ENCODE measurements at places on chromosomes 11 and 22.

GRCh38 chr22:19867617-19868016, 12.9 kb upstream of the GNB1L start:
- H3K27me3 ChIP-seq: no peaks in the 10 kb centered on the region
- no peak overlapping the region for H3K27ac ChIP-seq
- no peaks in the 10 kb centered on the region for H3K36me3 ChIP-seq
- no peak for DNase-seq
- H3K4me1 ChIP-seq: peaks cover 12% of the 10 kb centered on the region
- H3K4me3 ChIP-seq: no peak overlapping the region

GRCh38 chr11:78607696-78608095, 33.0 kb upstream of the NARS2 start:
- H3K4me1 ChIP-seq: no peaks in the 10 kb centered on the region
- H3K4me3 ChIP-seq: no peak overlapping the region
- no peaks in the 10 kb centered on the region for H3K27me3 ChIP-seq
- no peaks in the 10 kb centered on the region for H3K36me3 ChIP-seq
- no peak for DNase-seq
- no peak overlapping the region for H3K27ac ChIP-seq

- H3K4me3 ChIP-seq: no peak overlapping the region
- H3K4me1 ChIP-seq: peaks cover 12% of the 10 kb centered on the region
- peaks cover 5% of the 10 kb centered on the region for H3K36me3 ChIP-seq
- H3K27me3 ChIP-seq: no peaks in the 10 kb centered on the region
- DNase-seq: no peak
- H3K27ac ChIP-seq: peak overlapping the region; percentile 59
Measured at GRCh38 chr11:91104237-91104636, 881.4 kb upstream of the CHORDC1 start.

GRCh38 chr11:86610559-86611341, 61.7 kb downstream of the ME3 start:
- H3K36me3 ChIP-seq: peaks cover 2% of the 10 kb centered on the region
- H3K27me3 ChIP-seq: no peaks in the 10 kb centered on the region
- H3K4me1 ChIP-seq: peaks cover 20% of the 10 kb centered on the region

GRCh38 chr11:126102436-126102981, 39.8 kb upstream of the CDON start:
- H3K36me3 ChIP-seq: no peaks in the 10 kb centered on the region
- H3K27me3 ChIP-seq: no peaks in the 10 kb centered on the region
- H3K4me1 ChIP-seq: peaks cover 86% of the 10 kb centered on the region
- DNase-seq: no peak

DNA sequence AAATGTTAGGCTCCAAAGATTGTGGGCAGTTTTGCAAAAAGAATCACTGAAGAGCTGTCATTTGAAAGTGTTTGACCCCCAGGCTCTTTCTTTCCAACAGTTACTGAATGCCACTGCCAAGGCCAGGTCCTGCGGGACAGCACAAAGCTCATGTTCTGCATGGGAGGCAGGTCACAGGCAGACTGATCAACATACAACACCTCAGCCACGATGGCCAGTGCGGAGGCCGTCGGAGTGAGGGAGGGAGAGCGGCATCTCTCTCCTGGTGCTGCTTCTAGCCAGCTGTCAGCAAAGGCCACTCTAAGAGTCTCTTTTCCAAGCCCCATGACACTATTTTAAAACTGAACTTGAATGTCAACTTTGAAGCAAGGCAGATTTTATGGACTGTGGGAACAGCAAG, 49.9 kb downstream of the ARFGAP3 start:
- H3K27me3 ChIP-seq: no peaks in the 10 kb centered on the region
- H3K4me3 ChIP-seq: no peak overlapping the region
- no peak for DNase-seq
- no peak overlapping the region for H3K27ac ChIP-seq
- H3K36me3 ChIP-seq: peaks cover 49% of the 10 kb centered on the region
- H3K4me1 ChIP-seq: no peaks in the 10 kb centered on the region

GRCh38 chr11:28058333-28058732, 49.6 kb downstream of the KIF18A start:
- H3K4me3 ChIP-seq: no peak overlapping the region
- no peaks in the 10 kb centered on the region for H3K27me3 ChIP-seq
- no peak overlapping the region for H3K27ac ChIP-seq
- peaks cover 4% of the 10 kb centered on the region for H3K4me1 ChIP-seq
- no peak for DNase-seq

- DNase-seq: no peak
- H3K36me3 ChIP-seq: no peaks in the 10 kb centered on the region
- H3K4me1 ChIP-seq: peaks cover 11% of the 10 kb centered on the region
- no peak within 1 kb of the TSS for H3K27ac ChIP-seq
- H3K27me3 ChIP-seq: peaks cover 12% of the 10 kb centered on the region
Measured at GRCh38 chr22:39959640-39960447, at the start of gene TMA7B. TMA7B (plus strand) TSS chr22:39960397; CDS start chr22:39964375, 3,978 bp downstream.

DNA sequence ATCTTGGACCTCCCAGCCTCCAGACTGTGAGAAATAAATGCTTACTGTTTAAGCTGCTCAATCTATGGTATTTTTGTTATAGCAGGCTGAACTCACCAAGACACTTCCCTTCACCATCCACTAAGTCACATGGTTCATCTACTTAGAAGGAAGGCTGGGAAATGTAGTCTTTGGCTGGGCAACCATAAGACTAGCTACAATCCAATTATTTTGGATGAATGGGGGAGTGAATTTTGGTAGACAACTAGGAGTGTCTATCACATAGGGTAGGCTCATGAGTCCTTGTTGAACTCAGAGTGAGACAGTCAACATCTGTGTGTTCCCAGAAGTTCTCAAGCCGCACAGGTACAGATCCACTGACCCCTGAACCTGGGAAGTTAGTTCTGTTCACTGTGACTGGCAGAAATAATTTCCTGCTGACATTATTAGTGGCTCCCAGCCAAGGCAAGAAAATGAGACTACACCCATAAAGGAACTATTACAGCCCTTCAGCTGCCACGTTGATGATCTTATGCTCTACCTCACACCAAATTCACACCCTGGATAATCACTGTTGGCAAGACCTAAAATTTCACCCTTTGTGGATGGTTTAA, 3.1 kb upstream of the SLC35C1 start:
- H3K4me3 ChIP-seq: no peak overlapping the region
- H3K27ac ChIP-seq: no peak overlapping the region
- peaks cover 19% of the 10 kb centered on the region for H3K4me1 ChIP-seq
- no peaks in the 10 kb centered on the region for H3K27me3 ChIP-seq
- DNase-seq: no peak

DNA sequence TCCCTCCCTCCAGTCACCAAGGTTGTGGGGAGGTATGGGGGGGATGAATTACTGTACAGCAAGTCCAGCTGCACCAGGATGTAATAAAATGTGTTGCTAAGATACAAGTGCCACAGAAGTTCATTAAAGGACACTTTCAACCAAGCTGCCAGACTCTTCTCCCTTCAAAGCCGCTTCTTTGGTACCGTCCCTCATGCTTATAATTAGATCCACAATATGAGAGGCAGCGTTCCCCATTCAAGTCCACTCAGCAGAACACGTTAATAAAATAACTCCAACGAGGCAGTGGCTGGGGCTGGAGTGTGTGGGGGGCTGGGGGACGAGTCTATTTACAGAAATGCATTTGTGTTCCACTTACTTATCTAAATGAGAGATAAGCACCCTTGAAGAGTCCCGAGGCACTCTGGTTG, 14.7 kb downstream of the PHF21B start:
- peaks cover 1% of the 10 kb centered on the region for H3K4me1 ChIP-seq
- peaks cover 2% of the 10 kb centered on the region for H3K27me3 ChIP-seq
- H3K27ac ChIP-seq: no peak overlapping the region
- no peak overlapping the region for H3K4me3 ChIP-seq

GRCh38 chr11:17488563-17488962, 11.9 kb upstream of the ABCC8 start:
- H3K36me3 ChIP-seq: no peaks in the 10 kb centered on the region
- peaks cover 79% of the 10 kb centered on the region for H3K27me3 ChIP-seq
- no peak for DNase-seq
- H3K4me3 ChIP-seq: no peak overlapping the region
- no peaks in the 10 kb centered on the region for H3K4me1 ChIP-seq

DNA sequence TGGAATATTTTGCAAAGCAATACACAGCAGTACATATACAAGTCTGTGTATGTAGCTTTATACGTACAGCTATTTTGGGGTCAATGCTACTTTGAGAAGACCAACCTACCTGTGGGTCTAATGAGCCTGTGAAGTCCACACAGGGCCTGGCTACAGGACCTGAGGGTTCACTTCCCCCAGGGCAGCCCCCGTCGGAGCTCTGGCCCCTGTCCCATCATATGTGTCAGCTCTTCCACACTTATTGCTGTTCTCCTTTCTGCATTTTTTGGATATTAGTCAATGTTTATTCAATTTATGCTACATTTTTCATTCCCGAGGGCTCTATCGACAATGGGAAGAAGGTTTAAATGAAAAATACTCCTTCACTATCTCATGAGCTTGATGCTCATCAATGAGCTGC, 1473.6 kb downstream of the BRD1 start:
- H3K36me3 ChIP-seq: no peaks in the 10 kb centered on the region
- H3K4me3 ChIP-seq: no peak overlapping the region
- H3K4me1 ChIP-seq: no peaks in the 10 kb centered on the region
- H3K27ac ChIP-seq: no peak overlapping the region

DNA sequence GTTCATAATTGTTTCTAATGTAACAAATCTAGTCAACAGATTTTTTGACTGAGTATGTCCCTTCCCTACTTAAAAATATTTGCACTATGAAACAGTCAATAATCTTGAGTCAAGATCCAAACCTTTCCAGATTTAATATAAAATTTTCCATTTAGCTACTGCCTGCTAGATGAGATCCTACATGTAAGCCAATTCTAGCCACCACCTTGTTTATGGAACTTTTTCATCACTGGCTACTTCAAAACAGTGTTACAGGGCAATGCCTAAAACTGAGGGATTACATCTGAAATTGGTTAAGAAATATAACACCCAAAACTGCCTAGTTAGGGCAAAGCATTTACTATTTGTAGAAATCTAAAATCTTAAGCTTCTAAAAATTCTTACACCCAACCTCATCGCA, 10.5 kb upstream of the FUT4 start:
- H3K4me1 ChIP-seq: peaks cover 22% of the 10 kb centered on the region
- no peak overlapping the region for H3K4me3 ChIP-seq
- no peaks in the 10 kb centered on the region for H3K36me3 ChIP-seq

DNA sequence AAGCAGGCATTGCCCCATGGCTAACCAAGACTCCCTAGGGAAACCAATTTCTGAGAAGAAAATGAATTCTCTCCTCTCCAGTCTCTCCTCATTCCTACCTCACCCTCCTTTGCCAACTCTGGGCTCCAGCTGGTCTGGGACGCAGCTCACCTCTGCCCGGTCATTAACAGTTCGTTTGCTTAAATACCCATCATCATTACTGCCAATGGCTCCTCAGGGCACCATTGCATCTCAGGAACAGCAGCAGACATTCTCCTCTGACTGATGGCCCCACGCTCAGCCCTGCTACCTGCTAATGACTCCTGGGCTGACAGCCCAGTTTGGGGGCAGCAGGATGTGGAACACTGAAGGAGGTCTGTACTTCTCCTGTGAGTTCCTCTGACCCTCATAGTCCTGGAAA, 462.0 kb downstream of the INSC start:
- H3K27me3 ChIP-seq: peaks cover 31% of the 10 kb centered on the region
- no peaks in the 10 kb centered on the region for H3K4me1 ChIP-seq
- DNase-seq: no peak
- no peak overlapping the region for H3K27ac ChIP-seq

- H3K27ac ChIP-seq: no peak overlapping the region
- no peaks in the 10 kb centered on the region for H3K27me3 ChIP-seq
- no peak overlapping the region for H3K4me3 ChIP-seq
- peaks cover 35% of the 10 kb centered on the region for H3K36me3 ChIP-seq
- H3K4me1 ChIP-seq: peaks cover 4% of the 10 kb centered on the region
Measured at GRCh38 chr11:102391549-102392237, 44.7 kb downstream of the BIRC2 start.

DNA sequence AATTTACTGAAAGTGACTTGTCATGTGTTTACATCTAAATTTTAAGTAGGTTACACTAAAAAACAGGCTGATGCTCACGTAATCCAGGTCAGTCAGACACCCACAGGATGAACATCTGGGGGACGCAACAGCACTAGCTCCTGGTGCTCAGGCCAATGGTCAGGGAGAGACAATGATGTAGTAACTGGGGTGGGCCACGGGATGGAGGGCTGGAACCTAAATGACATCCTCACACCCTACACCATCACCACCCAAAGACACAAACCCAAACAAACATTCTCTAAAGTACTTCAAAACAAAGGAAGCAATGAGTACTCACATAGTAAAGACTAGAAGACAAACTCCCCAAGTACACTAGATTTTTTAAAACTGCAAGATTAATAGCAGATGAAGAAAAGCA, 53.5 kb upstream of the SLC25A1 start:
- peaks cover 9% of the 10 kb centered on the region for H3K36me3 ChIP-seq
- no peaks in the 10 kb centered on the region for H3K4me1 ChIP-seq
- no peak overlapping the region for H3K27ac ChIP-seq
- DNase-seq: no peak
- no peak overlapping the region for H3K4me3 ChIP-seq

DNA sequence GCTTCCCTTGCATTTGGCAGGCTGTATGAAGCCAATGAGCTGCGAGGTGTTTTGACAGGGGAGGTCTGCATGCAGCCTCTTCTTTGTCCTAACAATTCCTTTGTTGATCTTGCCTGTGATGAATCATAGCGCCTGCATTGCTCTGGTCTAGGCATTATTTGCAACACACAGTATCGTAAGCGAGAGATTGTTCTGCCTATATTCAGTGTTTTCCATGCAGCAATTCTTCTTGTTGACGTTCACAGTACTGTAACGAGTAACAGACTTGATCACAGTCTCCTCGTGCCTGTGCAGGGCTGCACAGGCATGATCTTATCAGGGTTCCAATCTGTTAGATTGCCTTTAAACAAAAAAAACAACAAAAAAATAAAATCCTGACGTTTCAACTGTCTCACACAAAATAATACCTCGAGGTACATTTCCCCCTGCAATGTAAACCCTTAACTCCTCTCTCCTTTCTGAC, 13.9 kb upstream of the ADSL start:
- peaks cover 17% of the 10 kb centered on the region for H3K36me3 ChIP-seq
- DNase-seq: no peak
- peak overlapping the region; percentile 81 for H3K27ac ChIP-seq
- H3K4me1 ChIP-seq: peaks cover 9% of the 10 kb centered on the region
- no peak overlapping the region for H3K4me3 ChIP-seq

- DNase-seq: no peak
- no peak overlapping the region for H3K27ac ChIP-seq
- H3K4me1 ChIP-seq: no peaks in the 10 kb centered on the region
- peaks cover 6% of the 10 kb centered on the region for H3K27me3 ChIP-seq
Measured at GRCh38 chr11:19392847-19393518, 152.2 kb upstream of the E2F8 start.

DNA sequence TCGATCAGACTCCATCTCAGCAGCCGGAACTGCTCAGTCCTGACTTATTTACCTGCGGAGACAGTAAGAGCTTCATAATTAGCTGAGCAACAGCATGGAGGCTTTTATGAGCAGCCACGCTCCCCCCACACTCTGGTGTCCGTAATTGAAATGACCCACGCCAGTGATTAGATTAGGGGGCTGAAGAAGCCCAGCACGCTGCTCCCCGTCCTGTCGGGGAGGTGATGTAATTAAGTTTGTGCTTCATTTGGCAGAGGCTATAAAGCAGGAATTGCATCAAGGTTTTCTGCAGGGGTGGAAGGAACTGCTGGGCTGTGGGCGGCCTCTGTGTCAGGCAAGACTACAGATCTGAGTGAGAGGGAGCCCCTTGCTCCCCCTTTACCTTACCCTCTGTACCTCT, 22.8 kb upstream of the HTR3A start:
- H3K27me3 ChIP-seq: peaks cover 49% of the 10 kb centered on the region
- H3K36me3 ChIP-seq: no peaks in the 10 kb centered on the region
- H3K4me3 ChIP-seq: no peak overlapping the region
- no peak overlapping the region for H3K27ac ChIP-seq

All from mesothelial cell of epicardium (in vitro differentiated cells).